ENCODE measurements at places on chromosomes 12 and 14.
A peak's percentile ranks its signal among the peaks of the same experiment; 100 is the strongest.

GRCh38 chr12:67422081-67422480 is 152.9 kb downstream of the CAND1 start:
- no peak for DNase-seq

GRCh38 chr12:112875608-112876007 is 31.2 kb upstream of the OAS1 start:
- DNase-seq = no peak

DNA sequence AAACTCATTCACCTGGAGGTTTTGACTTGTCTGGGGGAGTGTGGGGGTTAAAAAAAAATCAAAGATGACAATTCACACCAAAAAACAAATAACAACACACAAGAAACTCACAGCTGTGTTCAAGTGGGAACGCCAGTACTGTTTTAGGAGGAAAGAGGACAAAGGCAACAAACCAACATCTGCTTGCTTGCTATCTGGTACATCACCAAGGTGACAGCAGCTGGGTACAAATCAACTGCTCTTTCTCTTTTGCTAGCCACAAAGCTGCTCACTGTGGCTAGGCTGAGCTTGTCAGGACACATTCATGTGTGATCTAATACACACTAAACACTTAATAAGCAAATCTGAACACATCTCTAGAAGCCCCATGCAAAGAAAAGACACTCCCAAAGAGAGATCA is 128.0 kb upstream of the RAP1B start:
- peak; percentile 53 for DNase-seq

DNA sequence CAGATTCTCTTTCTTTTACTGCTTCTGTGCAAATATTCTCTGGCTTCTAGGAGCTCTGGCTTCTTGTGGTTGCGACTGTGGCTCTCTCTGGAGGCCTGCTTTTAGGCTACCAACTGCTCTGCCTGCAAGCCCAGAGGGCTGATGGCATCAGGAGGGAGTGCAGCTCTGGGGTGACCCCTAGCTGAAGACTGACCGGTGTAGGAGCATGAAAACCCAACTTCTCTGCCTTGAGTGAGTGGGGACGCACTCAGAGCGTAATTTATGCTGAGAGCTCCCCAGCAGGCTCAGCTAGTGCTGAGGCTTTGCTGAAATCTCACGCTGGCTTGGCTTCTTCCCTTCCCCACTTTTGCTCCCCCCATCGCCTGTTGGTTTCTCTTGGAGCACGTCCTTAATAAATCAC is 29.9 kb upstream of the RBM19 start:
- no peak for DNase-seq

DNA sequence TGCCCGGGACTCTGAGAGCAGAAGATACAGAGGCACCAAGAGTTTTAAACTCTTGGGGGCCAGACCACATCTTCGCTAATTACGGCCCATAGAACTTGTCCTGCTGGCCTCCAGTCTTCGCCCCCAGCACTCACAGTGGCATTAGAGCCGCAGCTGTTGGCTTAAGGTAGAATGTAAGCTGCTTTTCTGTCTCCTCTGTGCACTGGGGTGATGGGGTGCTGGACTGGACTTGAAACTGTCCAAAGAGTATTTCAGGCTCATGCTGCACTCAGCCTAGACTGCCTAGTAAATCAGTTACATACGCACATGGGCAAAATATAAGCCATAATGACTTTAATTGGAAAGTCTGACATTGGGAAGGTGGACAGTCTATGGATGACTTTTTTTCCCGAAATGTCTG is 29.0 kb downstream of the YY1 start:
- no peak for DNase-seq

DNA sequence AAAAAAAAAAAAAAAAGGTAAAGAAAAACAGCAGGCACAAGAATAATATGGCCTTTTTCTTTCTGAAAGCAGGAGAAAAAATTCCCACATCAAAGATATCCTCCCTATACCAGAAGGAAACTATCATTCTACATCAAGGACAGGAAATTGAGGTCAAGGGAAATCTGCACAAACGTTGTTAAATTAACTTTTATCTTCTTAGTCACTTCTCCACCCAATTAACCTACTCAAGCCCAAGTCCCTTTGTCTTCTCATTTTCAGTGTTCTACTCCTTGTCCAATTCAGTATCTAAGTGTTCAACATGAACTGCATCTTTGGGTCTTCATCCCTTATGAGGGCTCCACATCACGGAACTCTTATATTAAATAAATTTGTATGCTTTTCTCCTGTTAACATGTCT is 15.7 kb downstream of the NDUFA12 start:
- peak; percentile 69 for DNase-seq

GRCh38 chr14:104594310-104595046 is 10.1 kb downstream of the TMEM179 start:
- DNase-seq = no peak

DNA sequence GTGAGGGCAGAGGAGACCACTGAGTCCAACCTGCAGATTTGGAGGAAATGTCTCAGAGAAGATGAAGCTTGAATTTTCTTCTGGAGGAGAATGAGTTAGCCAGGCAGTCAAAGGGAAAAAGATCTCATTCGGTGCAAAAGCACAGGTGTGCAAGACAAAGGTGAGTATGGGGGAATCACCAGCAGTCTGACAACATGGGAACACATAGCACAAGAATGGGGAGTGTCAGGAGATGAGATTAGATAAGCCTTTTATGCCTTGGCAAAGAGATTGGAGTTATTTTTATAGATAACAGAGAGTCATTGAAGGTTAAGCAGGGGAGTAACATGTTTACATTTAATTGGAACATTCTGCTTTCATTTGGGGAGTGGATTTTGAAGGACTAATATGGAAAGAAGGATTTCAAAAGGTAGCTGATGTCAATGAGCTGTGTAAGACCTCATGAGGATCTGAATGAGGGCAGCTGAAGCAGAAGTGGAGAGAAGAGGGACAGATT is 171.3 kb upstream of the NTF3 start:
- DNase-seq = no peak

GRCh38 chr14:44979273-44979672 is 17.3 kb downstream of the TOGARAM1 start:
- DNase-seq = no peak

GRCh38 chr12:131636266-131636665 is 74.6 kb upstream of the SFSWAP start:
- DNase-seq = no peak

GRCh38 chr12:64452559-64453329 is 824 bp downstream of the TBK1 start:
- DNase-seq = peak; percentile 61

GRCh38 chr12:62893276-62893675 is 41.7 kb downstream of the PPM1H start:
- no peak for DNase-seq

GRCh38 chr12:54439521-54440255 is 20.6 kb upstream of the ITGA5 start:
- DNase-seq = no peak

Data from natural killer cell (primary cell).